ENCODE measurements at places on chromosomes 1 and 21. TPM values are rescaled to one million over a fixed set of nuclear protein-coding genes. Genes with fewer than 3 reads are reported as not detected.

RAB3B gene
- total RNA-seq: not detected

NKAIN1 gene
- 0.28 TPM for total RNA-seq

SERPINC1 gene
- total RNA-seq: 0.65 TPM

TSSK3 gene
- 3.9 TPM for total RNA-seq

FAM43B gene
- total RNA-seq: 1.2 TPM

GJA5 gene
- total RNA-seq: 18.8 TPM

HORMAD1 gene
- total RNA-seq: 0.33 TPM

FCRL1 gene
- 0.29 TPM for total RNA-seq

RSBN1 gene
- 16.2 TPM for total RNA-seq

ACTRT2 gene
- not detected for total RNA-seq

ZYG11A gene
- total RNA-seq: not detected

DIRAS3 gene
- 1.6 TPM for total RNA-seq

SLC35E2B gene
- total RNA-seq: 20.7 TPM

VSIG8 gene
- total RNA-seq: 0.19 TPM

B3GALT5 gene
- total RNA-seq: 0.19 TPM

Measured in posterior vena cava (tissue), 2 donors.